ENCODE measurements at places on chromosomes 3 and 15. TPM values are rescaled to one million over a fixed set of nuclear protein-coding genes. Genes with fewer than 3 reads are reported as not detected.

The CCR8 gene
- not detected for polyA plus RNA-seq

GRCh38 chr3:161310649-161311423 is 60.5 kb downstream of the SPTSSB start:
- H3K4me3 ChIP-seq = no peak overlapping the region
- H3K4me1 ChIP-seq = peaks cover 9% of the 10 kb centered on the region
- no peaks in the 10 kb centered on the region for H3K36me3 ChIP-seq
- no peak overlapping the region for H3K27ac ChIP-seq
- no peak for DNase-seq
- H3K27me3 ChIP-seq = no peaks in the 10 kb centered on the region

DNA sequence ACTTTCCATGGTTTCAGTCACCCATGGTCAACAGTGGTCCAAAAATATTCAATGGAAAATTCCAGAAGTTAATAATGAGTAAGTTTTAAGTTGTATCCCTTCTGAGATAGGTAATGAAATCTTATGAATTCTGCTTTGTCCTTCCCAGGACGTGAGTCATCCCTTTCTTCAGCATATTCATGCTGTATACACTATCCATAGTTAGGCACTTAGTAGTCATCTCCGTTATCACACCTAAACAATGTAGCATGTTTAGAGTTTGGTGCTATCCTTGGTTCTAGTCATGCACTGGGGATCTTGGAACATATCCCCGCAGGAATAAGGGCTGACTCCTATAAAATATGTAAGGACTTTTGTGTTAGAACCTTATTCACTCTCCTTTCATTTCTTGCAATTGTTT is 153.2 kb downstream of the UNC13C start:
- no peaks in the 10 kb centered on the region for H3K4me1 ChIP-seq
- no peaks in the 10 kb centered on the region for H3K27me3 ChIP-seq
- H3K4me3 ChIP-seq = no peak overlapping the region
- no peak for DNase-seq
- H3K27ac ChIP-seq = no peak overlapping the region

DNA sequence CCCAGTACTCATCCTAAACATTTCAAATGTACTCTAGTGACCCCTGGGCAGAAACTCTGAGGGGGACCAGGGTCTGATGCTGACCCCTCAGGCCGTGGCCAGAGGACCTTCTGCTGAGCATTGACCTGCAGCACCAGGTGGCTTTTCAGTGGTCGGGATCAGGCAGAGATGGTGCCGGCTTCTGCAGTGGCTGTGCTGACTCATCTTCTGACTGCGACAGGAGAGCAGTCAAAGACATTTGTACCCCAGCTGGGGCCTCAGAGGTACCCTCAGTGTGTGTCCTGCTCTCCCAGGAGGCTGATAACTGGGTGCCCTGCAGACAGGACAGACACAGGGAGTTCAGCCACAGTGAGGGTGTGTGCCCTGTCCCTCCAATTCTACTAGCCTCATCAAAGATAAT is 36.6 kb upstream of the IQCF6 start:
- H3K4me3 ChIP-seq = no peak overlapping the region
- DNase-seq = no peak
- no peaks in the 10 kb centered on the region for H3K36me3 ChIP-seq
- H3K4me1 ChIP-seq = no peaks in the 10 kb centered on the region

DNA sequence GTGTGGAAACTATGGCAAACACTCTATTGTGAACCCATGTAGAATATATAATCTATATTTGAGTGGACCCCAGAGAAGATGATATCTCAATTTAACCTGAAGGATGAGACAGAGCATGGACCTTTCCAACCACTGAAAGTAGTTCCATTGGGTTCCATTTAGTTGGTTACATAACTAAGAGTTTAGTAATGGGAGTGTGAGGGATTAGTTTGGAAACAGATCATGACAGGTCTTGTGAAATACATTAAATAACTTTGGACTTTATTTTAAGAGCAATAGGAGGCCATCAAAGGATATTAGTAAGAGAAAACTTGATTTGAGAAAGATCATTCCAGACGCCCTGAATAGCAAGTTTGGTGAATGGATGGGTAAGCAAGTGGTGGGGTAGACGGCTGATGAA is 487.2 kb upstream of the ROBO2 start:
- H3K36me3 ChIP-seq = no peaks in the 10 kb centered on the region
- no peak for DNase-seq
- no peaks in the 10 kb centered on the region for H3K4me1 ChIP-seq
- no peaks in the 10 kb centered on the region for H3K27me3 ChIP-seq
- no peak overlapping the region for H3K4me3 ChIP-seq

Measured in keratinocyte (primary cell).